ENCODE measurements at places on chromosomes 3 and 15.
A peak's percentile ranks its signal among the peaks of the same experiment; 100 is the strongest.

GRCh38 chr15:52243697-52244555, 51.7 kb downstream of the MYO5C start:
- DNase-seq = no peak

- no peak for DNase-seq
Measured at GRCh38 chr3:78337801-78338211, 1297.9 kb downstream of the ROBO2 start.

- no peak for DNase-seq
Measured at GRCh38 chr3:41482134-41482533, 282.8 kb downstream of the CTNNB1 start.

DNA sequence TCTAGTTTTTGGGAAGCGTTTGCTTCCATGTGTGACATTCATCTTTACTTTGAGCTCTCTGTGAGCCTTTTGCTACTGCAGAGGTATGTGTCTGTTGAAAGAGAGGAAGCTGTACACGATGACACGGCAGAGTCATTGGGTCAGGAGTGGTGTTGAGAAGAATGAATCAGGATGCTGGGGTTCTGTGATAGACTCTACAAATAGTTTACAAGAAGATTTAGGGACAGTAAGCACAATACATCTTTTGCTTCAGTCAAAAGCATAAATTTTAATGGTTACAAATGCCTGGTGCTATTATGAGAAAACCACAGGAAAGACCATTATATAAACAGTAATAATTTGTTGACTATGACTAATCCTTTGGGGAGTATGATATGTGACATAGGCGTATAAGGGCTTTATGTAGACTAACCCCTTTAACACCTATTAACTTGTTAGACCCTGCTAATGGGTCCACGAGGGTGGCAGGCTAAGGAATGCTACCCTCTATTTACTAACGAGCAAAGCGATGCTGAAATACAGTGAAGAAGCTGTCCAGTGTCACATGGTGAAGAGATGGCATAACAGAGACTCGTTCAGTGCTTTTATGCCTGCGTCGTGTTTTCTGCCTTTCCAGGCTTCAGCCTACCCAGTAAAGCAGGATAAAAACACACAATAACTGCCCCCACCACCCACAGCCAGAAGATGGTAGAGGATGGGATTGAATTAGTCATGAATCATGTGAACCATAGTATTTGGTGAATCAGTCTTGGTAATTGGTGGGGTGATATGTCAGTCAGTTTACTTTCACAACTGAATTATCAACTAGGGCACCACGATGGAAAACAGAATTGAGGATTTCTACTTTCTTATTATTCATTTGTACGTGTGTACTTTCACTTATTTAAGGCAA, 118.8 kb downstream of the LPP start:
- no peak for DNase-seq

DNA sequence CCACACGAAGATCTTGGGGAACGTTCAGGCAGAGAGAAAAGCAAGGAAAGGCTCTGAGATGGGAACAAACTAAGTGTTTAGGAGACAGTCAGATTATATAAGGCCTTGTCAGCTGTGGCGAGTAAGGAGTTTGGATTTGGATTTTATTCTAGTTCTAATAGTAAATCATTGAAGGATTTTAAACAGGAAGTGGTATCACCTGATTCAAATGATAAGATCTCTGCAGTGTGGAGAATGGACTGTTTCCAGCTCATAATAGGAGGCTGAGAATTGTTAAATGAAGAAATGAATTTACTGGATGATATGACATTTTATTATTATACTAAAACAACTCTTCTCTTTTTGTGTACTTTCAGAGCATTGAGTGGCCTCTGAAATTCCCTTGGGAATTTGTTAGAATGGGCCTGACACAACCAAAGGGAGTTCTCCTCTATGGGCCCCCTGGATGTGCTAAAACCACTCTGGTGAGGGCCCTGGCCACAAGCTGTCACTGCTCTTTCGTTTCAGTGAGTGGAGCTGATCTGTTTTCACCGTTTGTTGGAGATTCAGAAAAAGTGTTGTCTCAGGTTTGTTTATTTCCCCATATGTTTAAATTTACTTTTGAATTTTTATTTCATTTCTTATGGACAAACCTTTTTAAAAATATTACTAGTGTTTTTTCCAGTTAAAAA, 36.0 kb upstream of the GATM start:
- no peak for DNase-seq

DNA sequence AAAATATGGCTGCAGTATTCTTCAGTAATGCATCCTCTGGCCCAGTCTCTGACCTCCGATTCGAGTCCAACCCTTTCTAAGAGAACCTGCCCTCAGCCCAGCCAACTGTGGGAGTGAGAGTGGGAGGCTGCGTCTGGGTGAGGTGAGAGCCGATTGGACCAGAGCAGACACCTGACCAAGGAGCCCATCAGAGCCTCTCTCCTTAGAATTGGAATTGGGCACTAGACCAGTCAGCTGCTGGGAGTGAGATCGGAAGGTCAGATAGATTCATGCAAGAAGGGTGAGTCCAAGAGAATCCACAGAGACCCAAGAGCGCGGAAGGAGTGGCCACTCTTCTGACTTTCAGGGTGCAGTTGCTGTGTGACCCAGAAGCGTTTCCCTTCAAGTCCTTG, 10.2 kb downstream of the RASL12 start:
- DNase-seq = no peak

DNA sequence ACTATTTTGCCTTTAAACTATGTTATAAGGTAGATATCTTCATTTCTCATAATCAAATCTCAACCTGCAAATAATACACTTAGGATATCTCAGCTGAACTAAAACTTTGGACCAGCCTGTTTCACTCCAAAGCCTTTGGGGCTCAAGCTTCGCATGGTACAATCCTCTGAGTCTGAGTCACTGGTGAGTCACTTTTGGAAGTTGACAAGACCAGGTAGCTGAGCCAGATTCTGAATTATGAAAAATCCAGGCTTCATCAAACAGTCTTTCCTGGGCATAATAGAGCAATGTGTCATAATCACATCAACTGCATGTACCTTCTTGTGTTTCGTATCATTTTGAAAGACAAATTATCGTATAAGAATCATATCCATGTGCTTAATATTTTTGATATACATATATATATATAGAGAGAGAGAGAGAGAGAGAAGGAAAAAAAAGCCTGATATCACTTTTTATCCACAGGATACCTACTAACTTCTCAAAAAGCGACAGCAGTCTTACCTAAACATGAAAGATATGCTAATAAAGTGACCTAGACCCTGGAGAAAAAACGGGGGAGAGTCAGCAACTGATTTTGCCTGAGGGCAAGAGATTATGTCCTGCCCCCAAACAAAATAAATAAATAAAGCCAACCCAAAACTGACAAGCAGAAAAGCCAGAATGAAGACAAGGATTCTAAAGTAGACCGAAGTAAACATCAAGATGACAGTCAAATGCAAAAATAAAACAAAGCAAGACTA, 263.9 kb upstream of the TGFBR2 start:
- DNase-seq = no peak

DNA sequence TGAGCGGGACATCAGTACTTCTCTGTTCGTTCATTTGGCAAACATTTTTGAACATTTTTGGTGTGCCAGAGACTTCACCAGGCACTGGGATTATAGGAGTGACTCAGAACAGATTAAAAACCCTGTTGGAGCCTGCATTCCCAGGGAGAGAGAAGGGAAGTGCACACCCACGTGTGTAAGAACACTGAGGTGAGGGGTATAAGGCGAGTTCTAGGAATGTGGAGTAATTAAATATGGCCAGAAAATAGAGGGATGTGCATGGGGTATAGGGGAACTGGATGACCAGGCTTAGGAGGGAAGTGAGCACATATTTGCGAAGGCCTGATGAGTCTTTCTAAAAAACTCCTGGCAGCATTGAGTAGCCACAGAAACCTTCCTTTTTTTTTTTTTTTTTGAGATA, 401.2 kb upstream of the C2CD4B start:
- DNase-seq = no peak

GRCh38 chr15:89656116-89656815, 999 bp upstream of the KIF7 start:
- no peak for DNase-seq

- no peak for DNase-seq
Measured at GRCh38 chr3:131756405-131756804, 253.6 kb upstream of the MRPL3 start.

DNA sequence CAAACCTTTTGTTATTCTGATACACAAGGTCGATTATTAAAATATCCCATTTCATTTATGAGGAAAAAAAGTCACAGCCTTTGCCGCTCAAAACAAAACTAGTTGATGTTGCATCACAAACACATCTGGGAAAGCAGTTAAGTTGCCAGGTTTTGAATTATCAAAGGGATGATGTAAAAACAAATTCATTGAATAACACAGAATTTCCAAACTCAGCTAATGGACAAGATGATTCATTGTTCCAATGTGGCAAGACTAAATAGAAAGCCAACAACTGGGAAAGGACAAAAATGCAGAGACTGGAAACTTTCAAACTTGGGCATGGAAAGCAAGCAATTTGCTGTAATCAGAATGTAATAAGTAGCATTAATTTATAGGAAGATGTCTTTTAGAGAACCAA, 610.0 kb upstream of the ZNF385D start:
- no peak for DNase-seq

DNA sequence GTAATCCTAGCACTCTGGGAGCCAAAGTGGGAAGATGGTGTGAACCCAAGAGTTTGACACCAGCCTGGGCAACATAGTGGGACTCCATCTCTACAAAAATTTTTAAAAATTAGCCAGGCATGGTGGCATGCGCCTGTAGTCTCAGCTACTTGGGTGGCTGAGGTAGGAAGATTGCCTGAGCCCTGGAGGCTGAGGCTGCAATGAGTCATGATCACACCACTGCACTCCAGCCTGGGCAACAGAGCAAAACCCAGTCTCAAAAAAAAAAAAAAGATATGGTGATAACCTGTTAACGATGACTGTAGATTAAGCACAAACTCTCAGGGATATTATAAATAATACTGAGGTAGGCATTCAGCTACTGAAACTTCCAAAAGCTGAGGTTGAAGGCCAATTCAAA, 107.5 kb downstream of the SLC49A4 start:
- DNase-seq = no peak

DNA sequence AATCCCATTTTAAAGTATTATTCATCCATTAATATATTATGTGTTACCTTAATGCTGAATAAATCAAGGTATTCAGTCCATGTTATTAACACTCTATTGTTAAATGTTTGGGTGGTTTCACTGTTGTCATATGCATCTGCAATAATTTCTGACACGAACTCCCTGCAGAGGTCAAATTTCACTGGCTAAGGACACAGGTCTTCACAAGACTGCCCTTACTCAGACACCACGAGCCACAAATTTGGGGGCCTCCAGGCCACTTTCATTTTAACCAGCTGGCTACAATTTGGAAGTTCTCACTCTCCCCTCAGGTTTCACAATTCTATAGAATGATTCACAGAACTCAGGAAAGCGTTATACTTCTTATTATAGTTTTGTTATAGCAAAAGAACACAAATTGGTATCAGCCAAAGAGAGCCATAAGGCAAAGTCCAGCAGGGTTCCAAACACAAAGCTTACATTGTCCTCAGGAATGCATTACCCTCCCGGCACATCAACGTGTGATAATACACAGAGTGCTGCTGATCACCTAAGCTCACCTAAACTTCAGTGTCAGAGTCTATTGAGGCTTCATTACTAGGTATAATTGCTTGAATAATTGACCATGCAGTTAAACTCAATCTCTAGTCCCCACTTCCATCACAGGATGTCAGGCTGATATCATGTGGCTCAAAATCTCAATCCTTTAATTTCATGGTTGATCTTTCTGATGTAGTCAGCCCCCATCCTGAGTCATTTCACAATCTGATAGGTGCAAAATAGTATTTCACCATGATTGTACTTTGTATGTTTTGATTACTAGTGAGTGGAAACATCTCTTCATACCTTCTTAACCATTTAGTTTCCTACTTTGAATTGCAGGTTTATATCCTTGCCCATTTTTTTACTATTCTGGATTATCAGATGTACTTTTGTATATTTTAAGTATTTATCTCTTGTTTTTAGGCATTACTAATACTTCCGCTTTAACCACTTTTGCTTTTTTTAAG, 441.4 kb upstream of the AGTR1 start:
- DNase-seq = no peak

- no peak for DNase-seq
Measured at GRCh38 chr3:165839296-165840076, 2.3 kb upstream of the BCHE start.

DNA sequence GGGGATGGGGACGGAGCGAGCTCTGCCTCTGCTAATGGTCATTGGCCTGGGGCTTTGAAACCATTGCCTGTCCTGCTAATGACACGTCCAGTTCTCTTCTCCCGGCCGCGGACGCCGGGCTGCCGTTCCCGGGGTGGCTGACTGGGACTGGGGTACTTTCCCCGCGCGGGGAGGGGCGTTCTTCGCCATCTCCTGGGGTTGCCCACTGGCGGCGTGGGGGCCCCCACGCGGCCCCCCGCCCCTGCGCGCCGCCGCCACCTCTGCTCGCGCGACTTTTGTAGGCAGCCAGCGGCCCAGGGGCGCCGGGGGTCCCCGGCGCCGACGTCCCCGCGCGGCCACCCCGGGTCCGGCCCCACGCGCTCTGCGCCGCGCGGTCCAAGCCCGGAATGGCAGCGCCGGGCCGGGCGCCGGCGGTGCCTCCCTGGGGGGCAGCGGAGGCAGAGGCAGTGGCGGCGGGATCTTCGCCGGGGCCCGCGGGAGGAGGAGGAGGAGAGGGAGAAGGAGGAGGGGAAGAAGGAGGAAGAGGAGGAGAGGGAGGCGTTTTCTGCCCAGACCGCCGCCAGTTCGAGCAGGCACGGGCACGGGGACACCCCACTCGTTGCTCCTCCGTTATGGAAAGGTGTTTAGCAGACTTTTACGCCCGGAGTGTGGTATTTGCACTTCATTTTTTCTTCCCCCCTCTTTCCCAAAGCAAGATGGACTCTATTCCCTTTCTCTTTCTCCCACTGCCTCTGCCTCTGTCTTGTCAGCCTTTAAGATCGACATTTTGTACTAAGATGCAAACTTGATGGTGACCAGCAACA, 2.3 kb downstream of the BBX start:
- peak; percentile 35 for DNase-seq

- peak; percentile 36 for DNase-seq
Measured at GRCh38 chr3:134249935-134250716, 533 bp downstream of the RYK start.

GRCh38 chr15:35436422-35436821, 109.5 kb downstream of the DPH6 start:
- no peak for DNase-seq

- DNase-seq = no peak
Measured at GRCh38 chr3:196186651-196187573, 24.3 kb downstream of the ZDHHC19 start.

DNA sequence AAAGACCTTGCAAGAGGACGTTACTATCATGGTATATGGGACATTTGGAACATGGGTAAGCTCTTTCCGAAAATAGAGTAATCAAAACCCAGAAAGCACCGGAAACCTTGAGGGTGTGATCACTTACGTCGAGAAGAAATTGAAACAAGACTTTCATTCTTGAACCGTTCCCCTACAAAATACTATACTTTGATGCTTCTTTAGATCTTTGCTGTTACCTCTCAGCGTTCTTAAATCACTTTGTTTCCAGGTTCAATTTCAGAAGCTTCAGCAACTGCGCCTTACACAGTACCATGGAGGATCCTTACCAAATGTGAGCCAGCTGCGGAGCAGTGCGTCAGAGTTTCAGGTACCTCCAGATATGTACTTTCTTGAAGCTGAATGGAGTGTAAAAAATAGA, 10.1 kb downstream of the CRTC3 start:
- peak; percentile 52 for DNase-seq

GRCh38 chr3:159781867-159782266, 206.8 kb upstream of the IL12A start:
- no peak for DNase-seq

Data from CD4-positive, alpha-beta T cell treated with Interleukin-2 at 100 ng/mL for 4 hours (primary cell).